Left ventricle myocardium superior (tissue), 1 donor: ENCODE measurements at places on chromosomes 7 and 10. TPM values are rescaled to one million over a fixed set of nuclear protein-coding genes. Genes with fewer than 3 reads are reported as not detected.

The SPDYE16 gene
- not detected for total RNA-seq

The RAB11FIP2 gene
- 13.1 TPM for total RNA-seq

- DNase-seq, result no peak
These were observed 107.2 kb upstream of the TCERG1L start for GRCh38 chr10:131418681-131419080.

- no peak for DNase-seq
These were observed 39.2 kb downstream of the CDC123 start for GRCh38 chr10:12235116-12235694.

- no peak for DNase-seq
These were observed 79.3 kb downstream of the CSTF2T start for GRCh38 chr10:51620131-51620530.

DNA sequence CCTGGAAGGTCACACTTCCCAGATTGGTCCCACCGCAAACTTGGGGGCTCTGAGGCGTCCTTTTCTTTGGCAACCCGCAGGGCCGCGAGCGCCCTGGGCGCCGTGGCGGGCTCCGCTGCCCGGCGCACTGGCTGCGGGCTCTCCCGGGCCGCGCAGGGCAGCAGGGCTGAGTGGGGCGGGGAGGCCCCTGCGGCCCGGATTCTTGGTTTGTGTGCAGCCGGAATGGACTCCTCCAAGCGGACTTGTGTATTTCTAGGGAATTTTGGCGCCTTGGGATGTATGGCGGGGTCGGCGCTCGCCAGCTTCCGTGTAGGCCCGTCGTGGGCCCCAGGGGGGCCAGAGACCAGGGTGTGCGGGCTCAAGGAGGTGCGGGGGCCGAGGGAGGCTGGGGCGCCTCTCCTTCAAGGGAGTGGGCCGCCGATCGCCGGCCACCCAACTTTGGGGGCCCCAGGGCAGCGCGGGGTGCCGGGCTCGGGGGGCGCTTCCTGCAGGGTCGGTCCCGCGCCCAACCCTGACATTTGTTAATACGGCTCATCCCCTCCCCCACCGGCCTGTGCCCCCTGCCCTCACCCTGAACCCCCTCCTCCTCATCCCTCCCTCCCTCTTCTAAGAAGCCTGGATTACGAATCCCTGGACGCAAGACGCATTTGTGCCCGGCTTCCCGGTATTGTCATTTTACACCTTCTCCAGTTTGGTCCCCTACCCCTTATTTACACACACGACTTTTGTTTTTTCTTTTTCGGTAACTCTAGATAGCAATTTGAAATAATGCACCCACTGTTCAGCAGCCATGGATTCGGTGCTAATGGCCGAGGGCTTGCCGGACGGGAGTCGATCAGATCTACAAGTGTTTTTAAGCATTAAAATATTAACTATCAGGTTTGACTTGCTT, 2.5 kb downstream of the TCF7L2 start:
- peak; percentile 42 for DNase-seq

DNA sequence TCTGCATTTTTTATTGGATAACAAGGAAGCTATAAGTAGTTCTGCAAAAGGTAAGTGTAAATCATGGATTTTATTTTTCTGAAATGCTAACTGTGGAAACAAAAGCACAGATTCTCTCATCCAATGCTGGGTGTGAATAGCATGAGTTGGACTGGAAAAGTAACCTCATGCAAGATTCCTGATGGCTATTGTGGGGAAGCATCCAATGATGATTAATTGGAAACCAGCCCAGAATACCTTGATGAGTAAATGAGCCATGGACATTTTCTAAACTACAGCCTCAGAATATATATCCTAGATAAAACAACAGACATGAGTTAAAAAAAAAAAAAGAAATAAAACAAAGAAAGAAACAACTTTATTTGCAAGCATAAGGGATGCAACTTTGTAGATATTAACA, 934.6 kb downstream of the CCSER2 start:
- no peak for DNase-seq

DNA sequence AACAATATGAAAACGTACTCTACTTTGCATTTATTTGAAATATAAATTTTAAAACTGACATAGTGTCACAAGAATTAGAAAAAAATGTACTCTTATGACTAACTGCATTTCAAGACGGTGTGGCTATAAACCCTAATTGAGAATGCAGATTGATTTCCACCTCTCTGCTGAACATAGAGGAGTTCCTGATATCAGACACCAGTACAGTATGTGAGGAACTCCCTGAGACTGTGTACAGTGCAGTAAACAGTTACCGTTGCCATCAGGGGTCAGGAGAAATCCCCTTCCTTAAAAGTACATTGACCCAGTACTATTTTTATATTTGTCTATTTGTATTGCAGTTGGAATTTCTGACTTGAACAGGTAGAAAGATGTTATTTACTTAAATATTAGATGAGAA, 61.8 kb upstream of the DKK1 start:
- no peak for DNase-seq

DNA sequence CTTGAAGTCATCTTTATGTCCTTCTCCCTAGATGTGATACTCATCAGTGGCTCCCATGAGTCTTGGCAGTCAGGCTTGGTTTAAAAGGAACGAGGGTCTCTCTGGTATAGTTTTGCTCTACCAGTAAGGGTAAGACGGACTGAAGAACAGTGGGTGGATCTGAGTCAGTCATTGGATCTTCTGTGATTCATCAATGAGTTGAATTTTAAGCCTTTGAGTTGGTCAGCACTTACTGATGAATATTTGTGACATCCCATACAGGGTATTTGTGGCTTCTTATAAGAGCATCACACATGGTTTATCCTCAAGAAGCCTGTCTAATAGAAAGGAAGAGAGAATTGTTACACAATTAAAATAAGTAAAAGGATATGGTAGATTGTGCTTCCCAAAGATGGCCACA, 87.3 kb upstream of the NAMPT start:
- DNase-seq, result no peak

DNA sequence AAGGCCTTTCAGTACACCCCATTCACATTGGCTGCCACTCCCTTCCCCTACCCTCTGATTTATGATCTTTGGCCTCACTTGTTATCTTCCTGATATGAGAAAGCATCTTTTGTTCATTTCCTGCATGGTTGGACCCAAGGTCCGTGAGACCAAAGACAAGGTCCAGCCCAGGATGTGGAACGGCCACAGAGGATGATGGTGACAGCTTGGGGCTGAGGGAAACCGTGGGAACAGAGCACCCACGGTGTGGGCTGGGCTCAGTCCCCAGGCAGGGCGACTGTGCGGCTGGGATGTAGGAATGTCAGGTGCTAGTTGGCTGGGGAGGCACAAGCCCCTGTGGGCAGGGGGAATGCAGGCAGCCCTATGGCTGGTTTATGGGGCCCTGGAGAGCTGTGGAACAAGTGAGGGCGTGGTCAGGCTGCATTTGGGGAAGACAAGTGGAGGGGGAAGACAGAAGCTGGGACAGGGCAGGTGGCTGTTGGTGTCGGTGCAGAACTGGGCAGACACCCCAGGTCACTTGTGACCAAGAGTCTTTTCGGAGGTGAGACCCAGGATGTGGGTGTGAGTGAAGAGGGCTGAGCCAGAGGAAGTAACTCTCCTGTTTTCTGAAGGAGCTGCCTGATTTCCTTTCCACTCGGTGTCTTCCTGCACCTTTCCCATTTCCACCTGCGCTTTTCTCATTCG, 51.7 kb upstream of the IGFBP3 start:
- DNase-seq, result no peak

- DNase-seq, result no peak
These were observed 59.9 kb downstream of the CALD1 start for GRCh38 chr7:134839298-134839697.

GRCh38 chr7:73363225-73364005, 35.5 kb downstream of the FKBP6 start:
- DNase-seq, result no peak

- peak; percentile 95 for DNase-seq
These were observed 1.3 kb downstream of the INSIG1 start for GRCh38 chr7:155298834-155299534.

DNA sequence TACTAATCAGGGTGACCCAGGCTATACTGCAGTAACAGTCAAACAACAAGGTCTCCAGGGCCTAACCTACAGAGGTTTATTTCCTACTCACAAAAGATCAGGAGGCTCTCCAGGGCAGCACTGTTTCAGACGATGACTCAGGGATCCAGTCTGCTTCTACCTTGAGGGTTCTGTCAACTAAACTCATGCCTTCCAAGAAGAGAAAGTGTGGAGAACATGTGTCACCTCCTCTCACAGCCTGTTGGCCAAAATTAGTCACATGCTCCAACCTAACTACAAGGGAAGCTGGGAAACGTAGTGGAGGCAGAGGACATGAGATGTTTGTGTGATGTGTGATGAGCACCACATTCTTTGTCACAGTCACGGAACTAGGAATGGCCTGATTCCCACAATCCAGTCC, 14.7 kb upstream of the INA start:
- no peak for DNase-seq

DNA sequence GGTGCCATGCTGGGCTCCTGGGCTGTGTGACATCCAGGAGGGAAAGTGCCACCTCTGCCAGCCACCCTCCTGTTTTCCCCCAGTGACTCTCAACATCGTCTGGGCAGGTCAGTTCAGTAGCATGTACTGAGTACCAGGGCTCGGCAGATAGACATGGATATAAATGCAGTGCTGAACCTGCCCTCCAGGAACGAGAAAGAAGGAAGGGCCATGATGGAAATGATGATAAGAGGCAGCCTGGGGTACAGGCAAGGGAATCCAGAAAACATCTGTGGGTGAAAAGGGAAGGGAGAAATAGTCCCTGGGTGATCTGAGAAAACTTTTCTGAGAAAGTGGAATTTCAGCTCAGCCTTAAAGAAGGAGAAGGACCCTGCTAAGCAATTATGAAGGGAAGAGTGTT, 12.1 kb downstream of the CNNM1 start:
- DNase-seq, result no peak
